ENCODE measurements at places on chromosomes 16 and 17.

DNA sequence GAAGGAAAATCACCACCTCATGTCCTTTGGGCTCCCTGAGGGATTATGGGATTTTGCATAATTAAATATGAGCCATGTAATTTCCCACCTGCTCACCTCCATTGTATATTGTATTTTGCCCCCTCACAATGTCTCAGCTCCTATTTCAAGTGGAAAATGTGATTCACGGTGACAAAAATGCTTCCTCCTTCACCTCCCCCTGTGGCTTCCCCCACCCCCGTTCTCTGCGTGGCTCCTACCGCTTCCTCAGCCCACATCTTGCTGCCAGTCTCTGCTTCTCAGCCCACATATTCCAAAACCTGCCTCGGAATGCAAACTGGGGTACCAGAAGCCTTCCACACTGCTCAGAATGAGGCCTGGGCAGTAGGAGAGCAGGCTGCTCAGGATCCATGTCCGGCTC, 394.5 kb upstream of the C16orf82 start:
- H3K27me3 ChIP-seq = no peaks in the 10 kb centered on the region
- H3K36me3 ChIP-seq = no peaks in the 10 kb centered on the region
- no peak overlapping the region for H3K27ac ChIP-seq
- no peak for DNase-seq
- H3K4me1 ChIP-seq = no peaks in the 10 kb centered on the region

GRCh38 chr17:27578718-27579085, 52.3 kb upstream of the LGALS9 start:
- no peaks in the 10 kb centered on the region for H3K36me3 ChIP-seq
- H3K27me3 ChIP-seq = no peaks in the 10 kb centered on the region
- no peak for DNase-seq
- H3K27ac ChIP-seq = no peak overlapping the region

GRCh38 chr16:77939968-77940367, 82.4 kb upstream of the CLEC3A start:
- no peaks in the 10 kb centered on the region for H3K36me3 ChIP-seq
- no peaks in the 10 kb centered on the region for H3K27me3 ChIP-seq
- H3K27ac ChIP-seq = no peak overlapping the region
- no peak overlapping the region for H3K4me3 ChIP-seq

DNA sequence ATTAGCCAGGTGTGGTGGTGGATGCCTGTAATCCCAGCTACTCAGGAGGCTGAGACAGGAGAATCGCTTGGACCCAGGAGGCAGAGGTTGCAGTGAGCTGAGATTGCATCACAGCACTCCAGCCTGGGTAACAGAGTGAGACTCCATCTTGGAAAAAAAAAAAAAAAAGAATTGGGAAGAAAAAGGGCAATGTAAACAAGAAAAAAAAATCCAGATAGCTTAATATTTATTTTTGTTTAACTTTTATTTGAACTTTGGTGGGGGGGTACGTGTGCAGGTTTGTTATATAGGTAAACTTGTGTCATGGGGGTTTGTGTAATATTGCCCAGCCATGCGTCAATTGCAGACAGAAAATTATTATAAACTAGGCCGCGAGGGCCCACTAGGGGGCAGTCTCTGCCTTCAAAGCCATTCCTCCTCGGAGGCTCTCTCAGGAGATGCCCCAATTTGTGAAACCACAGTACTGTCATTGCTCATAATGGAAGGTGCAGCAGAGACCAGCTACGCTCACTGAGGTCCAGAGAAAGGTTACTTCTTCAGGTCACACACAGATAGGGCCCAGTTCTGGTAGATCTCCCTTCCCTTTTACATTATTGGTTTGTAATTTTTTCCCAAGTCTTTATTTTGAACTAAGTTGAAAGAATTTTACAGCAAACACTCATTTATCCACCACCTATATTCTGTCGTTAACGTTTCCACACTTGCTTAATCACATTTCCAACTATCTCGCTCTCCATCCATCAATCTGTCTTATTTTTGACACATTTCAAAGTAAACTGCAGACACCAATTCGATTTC, 206.2 kb downstream of the PRKCB start:
- H3K4me3 ChIP-seq = no peak overlapping the region
- H3K27me3 ChIP-seq = no peaks in the 10 kb centered on the region
- no peak for DNase-seq
- no peaks in the 10 kb centered on the region for H3K36me3 ChIP-seq

DNA sequence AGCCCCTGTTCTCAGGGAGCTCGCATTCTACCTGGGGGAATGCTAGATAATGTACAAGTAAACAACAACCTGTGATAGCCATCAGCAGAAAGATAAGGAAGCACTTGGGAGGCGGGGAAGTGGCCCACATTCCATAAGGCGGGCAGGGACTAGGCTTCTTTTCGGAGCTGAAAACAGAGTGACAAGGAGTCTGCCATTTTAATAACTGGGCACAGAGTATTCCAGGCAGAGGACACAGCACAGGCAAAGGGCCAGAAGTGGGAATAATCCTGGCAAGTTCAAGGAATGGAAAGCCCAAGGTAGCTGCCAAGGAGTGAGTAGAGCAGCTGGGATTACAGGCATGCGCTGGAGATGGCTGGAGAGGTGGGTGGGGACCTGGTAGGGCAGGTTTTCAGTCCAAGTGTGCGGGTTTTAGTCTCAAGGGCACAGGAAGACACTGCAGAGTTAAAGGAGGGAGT, 24.3 kb downstream of the USP43 start:
- no peak overlapping the region for H3K27ac ChIP-seq
- no peak for DNase-seq
- no peaks in the 10 kb centered on the region for H3K36me3 ChIP-seq

GRCh38 chr16:2027024-2028010, 615 bp downstream of the NHERF2 start:
- peak; percentile 51 for DNase-seq
- no peaks in the 10 kb centered on the region for H3K36me3 ChIP-seq
- H3K4me1 ChIP-seq = peaks cover 18% of the 10 kb centered on the region
- peak overlapping the region; percentile 26 for H3K27ac ChIP-seq

DNA sequence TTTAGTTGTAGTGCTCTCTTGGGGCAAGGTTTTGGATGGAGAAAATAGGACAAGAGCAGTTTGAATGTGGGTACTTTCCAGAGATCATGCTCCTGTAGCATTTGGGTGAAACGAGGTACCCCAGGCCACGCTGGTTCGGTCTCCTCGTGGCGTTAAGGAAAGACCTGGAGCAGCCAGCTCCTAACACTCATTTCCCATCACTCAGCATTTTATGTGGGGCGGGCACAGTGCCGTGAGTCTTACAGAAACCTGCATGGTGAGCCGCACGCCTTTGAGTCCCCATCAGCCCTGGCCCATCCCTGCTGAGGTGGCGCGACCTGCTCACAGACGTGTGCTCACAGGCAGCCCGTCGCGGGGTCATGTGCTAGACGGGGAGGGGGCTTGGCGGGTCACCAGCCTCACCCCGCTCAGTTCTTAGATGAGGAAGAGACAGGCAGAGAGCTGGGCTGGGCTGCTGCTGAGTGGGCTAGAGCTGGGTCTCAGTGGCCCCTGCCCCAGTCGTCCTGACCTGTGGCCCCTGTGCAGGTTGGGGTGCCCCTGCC, 37.3 kb downstream of the TBCD start:
- no peak for DNase-seq
- H3K36me3 ChIP-seq = no peaks in the 10 kb centered on the region
- H3K27ac ChIP-seq = no peak overlapping the region

- DNase-seq = no peak
- H3K27me3 ChIP-seq = no peaks in the 10 kb centered on the region
- peaks cover 4% of the 10 kb centered on the region for H3K4me1 ChIP-seq
- H3K27ac ChIP-seq = no peak overlapping the region
- H3K4me3 ChIP-seq = no peak overlapping the region
These were observed 38.4 kb downstream of the FAM20A start for GRCh38 chr17:68562736-68563135.

DNA sequence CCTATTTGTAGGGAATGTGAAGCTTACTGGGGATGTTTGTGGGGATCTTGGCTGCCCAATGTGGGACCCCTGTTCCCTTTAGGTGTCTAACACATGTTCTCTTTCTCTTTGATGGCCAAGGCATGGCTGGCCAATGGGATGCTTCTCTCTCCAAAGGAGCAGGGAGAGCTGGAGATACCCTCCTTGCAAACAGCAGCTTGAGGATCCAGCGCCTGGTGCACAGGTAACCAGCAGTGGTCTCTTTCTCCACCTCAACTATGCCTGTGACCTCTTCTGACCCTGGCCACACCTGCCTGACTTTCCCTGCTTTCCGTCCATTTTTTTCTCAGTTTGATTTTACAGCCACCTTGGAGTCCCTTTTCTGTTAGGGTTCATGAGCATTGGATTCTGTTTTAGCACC, 16.8 kb upstream of the NKD1 start:
- H3K4me3 ChIP-seq = no peak overlapping the region
- no peak for DNase-seq
- no peaks in the 10 kb centered on the region for H3K4me1 ChIP-seq
- no peak overlapping the region for H3K27ac ChIP-seq
- H3K27me3 ChIP-seq = no peaks in the 10 kb centered on the region
- no peaks in the 10 kb centered on the region for H3K36me3 ChIP-seq

DNA sequence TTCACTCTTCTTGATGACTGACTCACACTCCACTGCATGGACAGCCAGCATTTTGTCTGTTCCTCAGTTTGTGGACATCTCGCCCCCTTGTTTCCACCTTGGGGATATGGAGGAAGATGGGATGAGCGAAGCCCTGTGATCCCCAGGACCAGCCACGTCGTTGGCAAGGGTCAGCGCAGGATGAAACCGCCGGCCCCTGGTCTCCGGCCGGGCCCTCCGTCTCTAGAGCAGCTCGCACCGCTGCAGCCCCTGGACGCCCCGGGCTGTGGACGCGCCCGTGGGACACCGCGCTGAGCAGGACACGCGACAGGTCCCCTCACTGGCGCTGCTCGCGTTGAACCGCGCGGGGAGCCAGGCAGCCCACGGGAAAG, 604 bp upstream of the ZC3H18 start:
- no peaks in the 10 kb centered on the region for H3K36me3 ChIP-seq
- peak overlapping the region; percentile 73 for H3K4me3 ChIP-seq
- peak overlapping the region; percentile 26 for H3K27ac ChIP-seq
- DNase-seq = no peak

- no peaks in the 10 kb centered on the region for H3K4me1 ChIP-seq
- H3K36me3 ChIP-seq = no peaks in the 10 kb centered on the region
- H3K27ac ChIP-seq = no peak overlapping the region
- H3K27me3 ChIP-seq = no peaks in the 10 kb centered on the region
- no peak overlapping the region for H3K4me3 ChIP-seq
- DNase-seq = no peak
These were observed 24.9 kb downstream of the MLYCD start for GRCh38 chr16:83923581-83924365.

DNA sequence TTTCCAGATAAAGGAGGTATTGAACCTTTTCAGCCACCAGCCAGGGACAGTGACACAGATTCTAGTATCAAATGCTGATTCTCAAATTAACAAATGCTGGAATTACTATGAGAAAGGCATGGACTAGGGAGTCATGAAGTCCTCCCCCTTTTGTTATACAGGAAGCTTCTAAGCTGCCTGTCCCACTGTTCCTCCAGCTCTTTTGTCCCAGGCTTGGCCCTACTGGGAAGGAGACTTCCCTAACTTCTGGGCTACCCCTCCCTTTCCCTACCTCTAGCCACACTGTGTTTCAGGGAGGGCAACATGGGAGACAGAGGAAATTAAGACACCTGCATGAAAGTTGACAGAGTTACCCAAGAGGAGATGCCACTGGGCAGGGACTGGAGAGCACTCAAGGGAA, 192.5 kb downstream of the CDH13 start:
- DNase-seq = no peak
- no peaks in the 10 kb centered on the region for H3K36me3 ChIP-seq
- no peak overlapping the region for H3K4me3 ChIP-seq
- H3K27me3 ChIP-seq = no peaks in the 10 kb centered on the region
- no peaks in the 10 kb centered on the region for H3K4me1 ChIP-seq
- no peak overlapping the region for H3K27ac ChIP-seq

GRCh38 chr17:10842658-10843057, 4.8 kb upstream of the PIRT start:
- H3K4me1 ChIP-seq = peaks cover 4% of the 10 kb centered on the region
- DNase-seq = no peak
- H3K36me3 ChIP-seq = no peaks in the 10 kb centered on the region

GRCh38 chr17:19295473-19296135, 58.4 kb downstream of the EPN2 start:
- H3K27me3 ChIP-seq = no peaks in the 10 kb centered on the region
- H3K4me3 ChIP-seq = no peak overlapping the region
- peaks cover 9% of the 10 kb centered on the region for H3K4me1 ChIP-seq
- no peak overlapping the region for H3K27ac ChIP-seq
- no peak for DNase-seq
- H3K36me3 ChIP-seq = no peaks in the 10 kb centered on the region
